ENCODE measurements at places on chromosomes 4 and X.

- DNase-seq: no peak
Observed at GRCh38 chr4:181687116-181687515, 556.1 kb upstream of the TENM3 start.

DNA sequence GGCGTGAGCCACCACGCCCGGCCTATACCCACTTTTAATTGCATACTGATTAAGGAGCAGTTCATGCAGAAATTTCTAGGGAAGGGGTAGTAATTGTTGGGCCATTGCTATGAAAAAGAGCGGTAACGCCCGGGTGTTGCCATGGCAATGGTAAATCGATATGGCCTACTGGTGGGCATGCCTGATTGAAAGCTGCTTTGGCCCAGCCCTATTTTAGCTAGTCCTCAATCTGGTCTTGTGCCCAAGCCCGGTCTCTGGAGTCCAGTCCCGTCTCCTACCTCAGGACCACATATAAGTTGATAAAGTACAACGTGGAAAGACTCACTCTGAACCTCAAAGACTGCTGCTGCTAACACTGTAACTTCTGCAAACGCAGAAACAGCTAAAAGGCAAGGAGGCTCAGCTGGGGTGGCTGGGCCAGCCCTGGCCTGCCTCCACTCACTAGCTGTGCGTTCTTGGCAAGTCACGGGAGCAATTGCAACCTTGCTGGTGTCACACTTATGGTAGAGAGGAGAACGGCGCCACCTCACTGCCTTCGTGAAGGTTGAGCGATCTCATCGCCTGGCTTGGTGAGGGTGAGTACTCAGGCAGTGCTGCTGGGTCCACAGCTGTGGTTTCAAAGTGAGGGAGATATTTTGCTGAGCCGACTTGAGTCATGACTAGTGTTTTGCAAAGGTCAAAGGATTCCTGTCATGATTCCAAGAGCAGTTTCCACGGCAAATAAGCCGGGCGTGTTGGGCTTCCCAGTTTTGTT, 57.0 kb upstream of the GRPEL1 start:
- no peak for DNase-seq

- no peak for DNase-seq
Observed at GRCh38 chr4:189278597-189279165, 662.0 kb upstream of the FRG1 start.

DNA sequence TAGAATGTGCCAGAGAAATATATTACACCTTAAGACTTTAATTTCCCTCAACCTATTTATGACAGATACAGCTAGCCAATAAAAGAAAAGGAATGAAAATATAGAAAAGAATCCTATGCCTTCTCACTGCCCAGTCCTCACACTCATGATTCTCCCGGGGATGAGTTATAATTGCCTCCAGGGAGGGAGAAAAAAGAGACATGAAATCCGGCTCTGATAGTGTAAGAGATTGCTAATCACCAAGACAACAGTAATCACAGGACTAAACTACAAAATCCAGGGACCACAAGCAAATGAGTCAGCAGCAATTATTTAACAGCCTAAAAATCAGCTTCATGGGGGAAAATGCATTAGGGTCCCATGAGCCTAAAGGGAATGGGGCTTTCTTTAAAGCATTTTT, 95.9 kb upstream of the DUSP21 start:
- no peak for DNase-seq

- DNase-seq: no peak
Observed at GRCh38 chr4:100880011-100880410, 362.2 kb upstream of the EMCN start.

- no peak for DNase-seq
Observed at GRCh38 chrX:150211988-150212387, 151.1 kb upstream of the MAMLD1 start.

GRCh38 chrX:151240237-151240636, 63.9 kb downstream of the GPR50 start:
- no peak for DNase-seq

GRCh38 chr4:14853176-14853943, 148.9 kb upstream of the CPEB2 start:
- DNase-seq: no peak

GRCh38 chr4:182286931-182287330, 43.7 kb downstream of the TENM3 start:
- no peak for DNase-seq

- no peak for DNase-seq
Observed at GRCh38 chrX:114267142-114267541, 316.7 kb upstream of the HTR2C start.

DNA sequence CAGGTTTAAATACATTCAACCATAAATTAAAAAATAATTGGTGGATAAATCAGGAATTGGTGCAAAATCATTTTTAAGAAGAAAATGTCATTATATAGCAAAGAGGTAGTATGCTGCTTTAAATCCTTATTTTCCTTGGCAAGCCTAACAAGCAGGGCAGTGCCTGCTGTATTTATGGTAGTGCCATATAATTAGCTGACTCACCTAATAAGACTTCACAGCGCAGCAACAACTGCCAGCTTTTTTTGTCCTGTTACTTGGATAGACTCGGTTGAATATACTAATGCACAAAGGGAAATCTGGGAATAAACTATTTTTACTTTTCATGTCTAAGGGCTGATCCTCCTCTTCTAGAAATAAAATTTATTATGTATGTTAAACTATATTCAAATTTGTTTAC, 99.1 kb downstream of the SNCA start:
- DNase-seq: no peak

DNA sequence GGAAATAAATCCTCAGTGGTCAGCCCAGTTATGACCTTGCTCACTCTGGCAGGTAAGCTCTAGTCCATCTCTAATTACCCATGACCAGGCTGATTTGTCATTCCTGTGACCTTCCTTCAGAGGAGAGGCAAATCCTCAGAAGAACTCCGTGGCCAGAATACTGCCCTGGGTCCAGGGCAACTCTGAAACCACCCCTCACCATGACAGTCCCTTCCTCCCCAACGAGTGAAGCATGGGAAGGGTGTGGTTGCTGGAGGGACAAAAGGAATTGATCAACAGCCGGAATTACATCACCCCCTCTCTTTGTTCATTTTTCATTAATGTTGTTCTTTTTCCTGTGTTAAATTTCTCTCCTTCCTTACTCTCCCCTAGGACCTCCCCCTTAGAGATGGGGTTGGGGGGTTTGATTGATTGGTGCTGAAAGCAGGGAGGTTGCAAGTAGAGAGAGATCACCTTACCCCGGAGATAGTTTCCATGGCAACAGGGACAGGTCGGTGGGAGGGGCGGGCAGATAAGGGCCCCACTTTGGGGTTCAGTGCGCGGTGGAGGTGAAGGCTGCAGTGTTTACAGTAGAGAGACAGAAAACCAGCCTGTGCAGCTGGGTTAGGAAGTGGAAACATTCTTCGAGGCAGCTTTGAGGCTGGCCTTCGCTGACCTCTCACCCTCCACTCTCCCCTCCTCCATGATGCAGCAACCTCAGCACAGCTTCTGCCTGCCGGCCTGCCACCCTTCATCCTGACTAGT, 647.4 kb downstream of the BCOR start:
- DNase-seq: no peak

Data from activated T-cell treated with anti-CD3 and anti-CD28 coated beads for 48 hours (primary cell).